Erythroblast (primary cell): ENCODE measurements at places on chromosomes 3 and 15.

GRCh38 chr15:90808517-90809235 lies 59.7 kb upstream of the FURIN start:
- no peak for DNase-seq

DNA sequence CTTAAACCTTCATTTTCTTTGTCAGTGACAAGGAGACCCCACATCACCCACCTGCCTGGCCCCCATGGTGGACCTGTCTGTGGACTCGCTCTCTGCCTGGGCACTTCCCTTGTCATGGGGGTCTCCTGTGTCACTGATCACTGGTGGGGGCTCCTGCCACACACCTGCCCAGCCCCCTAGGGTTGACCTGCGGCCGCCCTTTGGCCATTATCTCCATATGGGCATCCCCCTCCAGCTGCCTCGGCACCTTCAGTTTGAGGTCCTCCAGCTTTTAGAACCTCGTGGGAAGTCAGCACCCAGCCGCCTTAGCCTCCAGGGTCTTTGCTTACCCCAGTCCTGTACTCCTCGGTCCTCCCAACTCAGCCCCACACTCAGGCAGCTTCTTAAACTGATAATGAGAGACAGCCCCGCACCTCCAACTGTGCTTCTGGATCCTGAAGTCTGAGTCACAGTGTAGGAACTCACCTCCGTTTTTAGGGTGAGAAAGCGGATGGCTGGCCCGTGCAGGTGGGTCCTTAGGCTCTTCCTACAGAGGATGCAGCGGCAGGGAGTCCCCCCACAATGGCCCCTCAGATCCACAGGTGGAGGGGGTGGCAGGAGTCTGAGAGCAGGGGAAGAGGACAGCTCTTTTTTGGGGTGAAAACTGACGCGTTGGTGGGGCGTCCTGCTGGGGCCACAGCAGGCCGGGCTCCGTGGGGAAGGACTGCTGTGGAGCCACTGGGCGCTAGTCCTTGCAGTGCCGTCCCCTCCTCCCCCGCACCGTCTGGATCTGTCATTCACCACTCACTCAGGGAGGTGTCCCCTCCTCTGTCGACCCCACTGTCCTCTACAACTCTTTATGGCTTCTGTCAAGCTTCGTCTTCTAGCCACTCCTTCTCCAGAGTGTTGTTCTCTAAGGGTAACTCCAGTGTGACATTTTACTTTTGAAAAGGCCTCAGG lies 8.7 kb upstream of the PRR23E start:
- DNase-seq = no peak

GRCh38 chr15:78107471-78107870 lies 15.1 kb downstream of the SH2D7 start:
- DNase-seq = no peak

- DNase-seq = peak; percentile 74
Observed at GRCh38 chr3:132641837-132642538, 17.6 kb downstream of the ACAD11 start.

- DNase-seq = no peak
Observed at GRCh38 chr3:122077293-122078234, 22.4 kb downstream of the CD86 start.

DNA sequence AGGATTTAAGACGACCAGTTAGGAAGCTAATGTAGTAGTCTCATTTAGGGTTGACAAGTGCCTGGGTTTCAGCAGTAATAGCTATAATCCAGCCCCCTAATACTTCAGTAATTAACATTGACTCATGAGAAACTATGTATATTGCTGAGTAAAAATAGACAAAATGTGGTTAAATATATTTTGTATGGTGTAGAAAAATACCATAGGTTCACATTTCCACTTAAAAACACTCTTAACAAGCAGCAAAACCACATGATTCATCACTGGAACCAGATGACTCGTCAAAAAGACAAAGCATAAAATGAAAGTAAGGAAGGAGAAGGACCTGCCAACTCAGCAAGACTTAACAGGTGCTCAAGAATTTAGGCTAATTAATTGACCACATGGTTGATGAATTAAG lies 288.9 kb downstream of the EFHB start:
- DNase-seq = peak; percentile 28

- DNase-seq = no peak
Observed at GRCh38 chr3:32888739-32889138, 62.7 kb upstream of the CCR4 start.

- no peak for DNase-seq
Observed at GRCh38 chr3:186025161-186025560, 83.7 kb downstream of the ETV5 start.

- DNase-seq = no peak
Observed at GRCh38 chr3:72601983-72602750, 246.1 kb downstream of the SHQ1 start.

GRCh38 chr3:4224331-4224730 lies 78.8 kb upstream of the SETMAR start:
- peak; percentile 59 for DNase-seq
